ENCODE measurements at places on chromosomes 7 and 10. TPM values are rescaled to one million over a fixed set of nuclear protein-coding genes. Genes with fewer than 3 reads are reported as not detected.

DNA sequence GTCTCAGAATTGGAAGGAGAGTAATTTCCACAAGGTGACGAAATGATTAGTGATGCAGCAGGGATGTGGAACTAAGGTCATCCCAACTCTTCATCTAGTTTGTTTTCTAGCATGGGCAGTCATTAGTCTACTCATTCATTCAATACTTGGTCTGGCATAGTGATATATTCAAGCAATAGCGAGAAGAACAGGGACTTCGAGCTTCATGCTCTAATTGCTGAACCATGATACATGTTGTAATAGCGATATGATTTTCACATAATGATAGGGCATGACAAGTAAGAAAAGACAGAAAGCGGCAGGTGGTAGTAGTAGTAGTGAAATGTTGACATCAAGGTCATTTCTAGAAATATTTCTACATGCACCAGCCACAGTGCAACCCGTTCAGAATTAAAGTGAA, 652.1 kb downstream of the PHTF2 start:
- H3K27me3 ChIP-seq: no peaks in the 10 kb centered on the region
- no peak overlapping the region for H3K4me3 ChIP-seq
- DNase-seq: no peak
- H3K27ac ChIP-seq: no peak overlapping the region
- H3K36me3 ChIP-seq: no peaks in the 10 kb centered on the region

Gene OPALIN
- not detected for total RNA-seq

DNA sequence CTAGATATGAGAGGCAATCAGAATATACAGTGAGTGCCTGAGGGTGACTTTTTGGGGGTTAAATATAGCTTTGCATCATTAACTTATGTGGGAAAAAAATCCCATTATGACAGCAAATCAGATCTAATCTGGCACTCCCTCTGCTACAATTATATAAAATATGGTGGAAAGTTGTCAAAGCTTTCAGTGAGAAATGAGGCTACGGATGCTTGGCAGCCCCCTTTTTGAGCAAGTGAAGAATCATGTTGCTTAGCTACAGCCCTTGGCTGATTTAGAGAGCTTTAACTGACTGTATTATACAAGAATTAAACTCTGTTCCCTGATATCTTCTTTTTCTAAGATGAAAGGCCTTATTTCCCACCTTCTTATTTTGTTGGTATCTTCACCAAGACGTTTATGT, 57.4 kb downstream of the GPR158 start:
- DNase-seq: no peak
- H3K27me3 ChIP-seq: no peaks in the 10 kb centered on the region
- H3K4me1 ChIP-seq: no peaks in the 10 kb centered on the region
- no peaks in the 10 kb centered on the region for H3K36me3 ChIP-seq
- no peak overlapping the region for H3K4me3 ChIP-seq
- H3K27ac ChIP-seq: no peak overlapping the region

DNA sequence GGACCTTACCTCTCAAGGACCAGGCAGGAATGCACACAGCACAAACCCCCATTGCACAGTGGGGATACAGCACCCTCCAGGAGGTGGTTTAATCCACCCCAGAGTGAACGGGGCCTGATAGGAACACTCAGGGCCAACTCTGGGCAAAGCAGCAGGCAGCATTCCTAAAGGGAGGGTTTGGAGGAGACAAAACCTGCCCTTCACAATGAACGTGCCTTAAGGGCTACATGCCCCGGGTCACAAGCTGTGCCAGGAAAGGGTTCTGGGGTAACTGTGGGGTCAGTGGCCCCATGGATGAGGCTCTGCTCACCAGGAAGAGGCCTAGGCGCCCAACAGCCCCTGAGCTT, 1.1 kb downstream of the GPRIN2 start:
- no peak for DNase-seq
- no peak overlapping the region for H3K27ac ChIP-seq
- peaks cover 14% of the 10 kb centered on the region for H3K27me3 ChIP-seq
- peaks cover 9% of the 10 kb centered on the region for H3K4me1 ChIP-seq

Gene HTRA1
- 112 TPM for total RNA-seq

- DNase-seq: no peak
- H3K36me3 ChIP-seq: no peaks in the 10 kb centered on the region
- H3K4me3 ChIP-seq: no peak overlapping the region
- peaks cover 3% of the 10 kb centered on the region for H3K4me1 ChIP-seq
These were observed 33.6 kb downstream of the DYNC1I1 start for GRCh38 chr7:95805909-95806308.

Gene TMEM178B
- total RNA-seq: 1.9 TPM

DNA sequence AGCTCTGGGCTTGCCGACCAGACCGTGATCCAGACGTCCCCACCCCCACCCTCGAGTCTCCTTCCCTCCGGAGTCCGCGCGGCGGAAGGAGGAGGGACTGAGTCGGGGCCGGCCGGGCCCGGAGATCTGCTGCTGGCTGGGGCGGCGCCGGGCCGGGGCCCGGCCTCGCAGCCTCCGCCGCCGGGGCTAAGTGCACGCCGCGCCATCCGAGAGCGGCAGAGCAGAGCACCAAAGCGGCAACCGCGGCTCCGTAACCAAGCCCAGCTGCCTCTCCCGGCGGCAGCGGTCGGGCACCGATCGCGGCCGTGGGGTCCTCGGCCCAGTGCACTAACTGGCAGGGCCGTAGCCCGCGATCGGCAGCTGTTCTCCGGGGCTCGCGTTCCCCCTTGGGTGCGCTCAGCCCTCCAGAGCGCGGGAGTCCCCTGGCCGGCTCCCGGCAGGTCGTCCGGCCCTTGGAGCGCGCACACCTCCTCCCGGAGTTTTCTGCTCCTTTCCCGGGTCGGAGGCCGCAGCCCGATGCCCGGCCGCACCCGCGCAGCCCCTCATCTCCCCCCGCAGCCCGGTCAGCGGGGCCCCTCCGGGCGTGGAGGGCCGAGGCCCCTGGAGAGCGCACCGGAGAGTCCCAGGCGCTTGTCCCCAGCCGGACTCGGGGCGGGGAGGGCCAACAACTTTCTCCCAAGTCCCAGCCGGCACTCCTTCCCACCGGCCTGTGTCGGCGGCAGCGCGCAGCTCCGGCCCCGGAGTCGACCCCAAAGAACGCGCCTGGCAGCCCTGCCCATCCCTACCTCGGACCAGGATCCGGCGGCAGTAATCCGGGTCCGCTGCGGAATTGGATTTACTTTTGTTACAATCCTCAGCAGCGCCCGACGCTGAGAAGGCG, 799 bp downstream of the VAX1 start:
- H3K27ac ChIP-seq: no peak overlapping the region
- H3K4me3 ChIP-seq: peak overlapping the region; percentile 53
- no peaks in the 10 kb centered on the region for H3K4me1 ChIP-seq
- no peaks in the 10 kb centered on the region for H3K36me3 ChIP-seq
- H3K27me3 ChIP-seq: peaks cover 34% of the 10 kb centered on the region

Gene WNT2
- total RNA-seq: 6.1 TPM

DNA sequence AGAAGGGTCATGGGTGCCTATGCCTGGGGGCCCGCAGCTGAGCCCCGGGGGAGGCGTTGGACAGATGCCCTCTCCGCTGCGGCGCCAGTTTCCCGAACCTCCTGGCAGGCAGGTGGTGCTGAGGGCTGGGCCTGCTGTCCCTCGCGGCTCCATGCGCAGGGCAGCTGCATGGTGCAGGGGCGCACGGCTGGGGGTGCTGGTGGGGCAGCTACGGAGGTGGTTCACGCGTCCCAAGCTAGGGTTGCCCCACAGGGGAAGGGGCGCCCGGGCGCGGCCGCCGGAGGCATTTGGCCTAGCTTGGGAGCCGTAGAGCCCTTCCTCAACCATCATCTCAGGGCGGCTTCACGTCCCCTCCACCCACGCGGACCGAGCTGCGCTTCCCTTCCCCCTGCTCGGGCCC, 146.0 kb downstream of the CCDC201 start:
- no peak overlapping the region for H3K4me3 ChIP-seq
- no peaks in the 10 kb centered on the region for H3K27me3 ChIP-seq
- H3K4me1 ChIP-seq: no peaks in the 10 kb centered on the region
- no peak overlapping the region for H3K27ac ChIP-seq
- DNase-seq: no peak
- H3K36me3 ChIP-seq: peaks cover 38% of the 10 kb centered on the region

GRCh38 chr10:17033529-17034260, 95.9 kb downstream of the CUBN start:
- no peaks in the 10 kb centered on the region for H3K4me1 ChIP-seq
- H3K36me3 ChIP-seq: no peaks in the 10 kb centered on the region
- no peak overlapping the region for H3K27ac ChIP-seq
- DNase-seq: no peak

GRCh38 chr7:5670183-5670935, 111.1 kb downstream of the RNF216 start:
- DNase-seq: no peak
- no peak overlapping the region for H3K4me3 ChIP-seq
- H3K36me3 ChIP-seq: peaks cover 6% of the 10 kb centered on the region
- H3K4me1 ChIP-seq: peaks cover 2% of the 10 kb centered on the region
- no peaks in the 10 kb centered on the region for H3K27me3 ChIP-seq
- H3K27ac ChIP-seq: peak overlapping the region; percentile 34

DNA sequence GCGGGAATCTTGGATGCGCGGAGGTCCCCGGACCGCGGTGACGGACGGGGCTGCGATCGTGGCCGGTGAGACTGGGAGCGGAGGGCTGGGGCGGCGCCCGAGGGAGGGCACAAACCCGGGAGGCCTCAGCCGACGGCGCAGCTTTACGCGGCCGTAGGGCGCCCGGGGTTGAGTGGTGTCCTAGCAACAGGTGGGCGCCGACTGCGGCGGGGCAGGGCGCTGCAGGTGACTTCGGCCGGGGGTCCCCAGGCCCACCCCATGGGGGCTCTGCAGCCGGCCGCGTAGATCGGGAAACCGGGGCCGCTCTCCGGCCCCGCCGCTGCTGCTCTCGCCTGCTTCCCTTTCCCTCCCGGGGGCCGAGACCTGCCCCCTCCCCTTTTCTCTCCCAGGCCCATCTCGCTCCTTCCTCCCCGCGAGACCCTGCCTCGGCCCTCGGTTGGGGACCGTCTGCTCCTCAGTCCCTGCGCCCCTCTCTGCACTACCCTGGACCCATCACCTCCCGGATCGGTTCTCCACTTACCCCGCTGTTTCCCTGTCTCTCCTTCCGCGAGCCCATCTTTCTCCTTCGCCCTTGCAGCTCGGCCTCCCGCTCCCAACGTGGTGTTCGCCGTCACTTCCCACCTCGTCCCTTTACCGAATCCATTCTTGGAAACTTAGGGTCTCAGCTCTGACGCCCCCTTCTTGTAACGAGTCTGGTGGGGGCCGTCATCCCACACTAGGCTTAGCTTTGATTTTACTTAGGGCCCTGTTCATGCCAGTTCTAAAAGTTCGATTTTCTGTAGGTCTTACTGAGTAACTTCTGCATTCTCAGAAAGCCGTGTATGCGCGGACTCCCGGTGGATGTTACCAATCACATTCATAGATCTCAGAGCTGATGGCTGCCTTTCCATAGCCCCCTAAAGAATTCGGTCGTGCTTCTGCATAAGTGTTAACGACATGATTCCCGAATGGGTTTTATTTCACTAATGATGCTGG, 18.5 kb upstream of the ACBD5 start:
- no peaks in the 10 kb centered on the region for H3K27me3 ChIP-seq
- H3K36me3 ChIP-seq: no peaks in the 10 kb centered on the region
- no peak overlapping the region for H3K27ac ChIP-seq
- H3K4me1 ChIP-seq: no peaks in the 10 kb centered on the region

Gene OPN4
- not detected for total RNA-seq

Gene CLRN3
- not detected for total RNA-seq

Data from ascending aorta (tissue), 2 donors.